ENCODE measurements at places on chromosomes 4 and X.

- DNase-seq: no peak
Measured at GRCh38 chrX:101208152-101208905, 11.3 kb upstream of the DRP2 start.

- no peak for DNase-seq
Measured at GRCh38 chr4:80204433-80205011, 7.2 kb downstream of the PRDM8 start.

GRCh38 chrX:123075947-123076561, 108.0 kb upstream of the GRIA3 start:
- no peak for DNase-seq

- no peak for DNase-seq
Measured at GRCh38 chr4:5361968-5362367, 310.7 kb downstream of the STK32B start.

DNA sequence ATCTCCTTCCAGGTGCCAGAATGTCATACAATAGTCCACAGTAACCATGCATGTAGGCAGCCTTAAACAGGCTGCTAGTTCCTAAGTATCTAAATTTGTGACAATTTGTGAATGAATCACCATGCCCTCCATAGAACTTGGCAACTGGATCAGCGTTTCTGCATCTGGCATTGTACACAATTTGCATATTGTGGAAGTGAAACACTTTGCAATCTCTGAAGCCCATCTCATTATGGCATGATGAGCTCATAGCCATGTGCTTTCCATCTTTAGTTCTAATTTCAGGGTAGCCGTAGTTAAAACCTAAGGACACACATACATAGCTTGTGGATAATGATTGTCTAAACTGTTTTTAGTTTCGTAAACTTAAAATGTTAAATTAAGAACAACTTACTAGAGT, 573.6 kb downstream of the PPP4R3C start:
- DNase-seq: no peak

DNA sequence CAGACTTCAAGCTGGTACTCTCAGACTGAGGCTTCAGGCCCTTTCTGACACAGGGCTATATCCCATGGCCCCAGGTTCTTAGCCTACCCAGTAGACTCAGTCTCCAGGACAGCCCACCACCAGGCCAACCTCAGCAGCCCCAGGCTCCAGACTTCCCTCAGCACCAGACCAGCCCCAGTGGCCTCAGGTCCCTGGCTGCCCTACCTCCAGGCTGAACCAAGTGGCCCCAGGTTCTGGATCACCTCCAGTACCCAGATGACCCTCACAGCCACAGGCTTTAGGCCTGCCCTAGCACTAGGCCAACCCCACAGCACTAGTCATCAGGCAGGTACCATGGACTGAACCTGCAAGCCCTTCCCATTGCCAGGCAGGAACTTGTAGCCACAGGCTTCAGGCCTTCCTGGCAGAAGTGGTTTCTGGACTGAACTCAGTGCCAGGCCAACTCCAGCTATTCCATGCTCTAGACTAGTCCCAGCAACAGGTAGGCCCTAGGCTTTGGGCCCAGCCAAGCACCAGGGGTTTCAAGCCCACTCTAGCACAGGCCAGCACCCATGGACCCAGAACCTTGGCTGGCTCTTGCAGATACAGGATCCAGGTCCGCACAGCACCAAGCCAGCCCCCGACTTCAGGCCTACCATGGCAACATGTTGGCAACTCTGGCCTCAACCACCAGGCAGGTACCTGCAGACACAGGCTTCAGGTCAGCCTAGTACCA, 45.7 kb upstream of the MAGED4 start:
- no peak for DNase-seq

DNA sequence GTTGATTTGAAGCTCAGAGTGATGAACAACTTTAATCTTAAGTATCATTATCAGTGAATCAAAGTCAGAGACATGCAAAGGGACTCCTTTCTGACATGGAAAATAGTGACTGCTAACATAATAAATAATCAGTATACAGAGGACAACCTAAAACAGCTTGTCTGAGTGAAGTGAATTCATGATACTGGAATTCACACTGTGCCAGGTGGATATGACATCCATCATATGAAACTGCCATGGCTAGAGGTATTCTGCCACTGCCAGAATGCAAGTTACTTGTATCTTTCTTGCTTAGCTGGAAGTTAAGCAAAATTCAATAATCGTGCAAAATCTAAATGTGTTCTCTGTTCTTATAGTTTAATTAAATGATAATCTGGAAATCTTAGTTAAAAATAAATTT, 429.0 kb downstream of the CFAP47 start:
- no peak for DNase-seq

GRCh38 chr4:10589799-10590198, 94.8 kb downstream of the CLNK start:
- DNase-seq: no peak

GRCh38 chr4:6892190-6892908, 17.3 kb upstream of the TBC1D14 start:
- DNase-seq: no peak

DNA sequence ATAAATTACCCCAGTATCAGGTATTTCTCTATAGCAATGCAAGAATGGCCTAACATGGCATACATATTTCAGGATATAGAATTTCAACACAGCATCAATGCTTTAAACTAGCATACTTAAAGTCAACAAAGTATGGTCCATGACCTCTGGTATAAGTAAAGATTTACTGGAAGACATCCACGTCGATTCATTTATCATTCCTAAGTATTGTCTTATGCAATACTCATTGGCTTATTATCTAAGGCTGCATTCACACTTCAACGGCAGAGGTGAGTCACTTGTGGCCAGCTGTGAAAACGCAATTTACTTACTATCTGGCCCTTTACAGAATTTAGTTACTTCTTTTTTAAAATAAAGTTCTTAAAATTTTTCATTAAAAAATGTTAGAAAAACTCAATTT, 42.6 kb downstream of the ADGRA3 start:
- DNase-seq: no peak

DNA sequence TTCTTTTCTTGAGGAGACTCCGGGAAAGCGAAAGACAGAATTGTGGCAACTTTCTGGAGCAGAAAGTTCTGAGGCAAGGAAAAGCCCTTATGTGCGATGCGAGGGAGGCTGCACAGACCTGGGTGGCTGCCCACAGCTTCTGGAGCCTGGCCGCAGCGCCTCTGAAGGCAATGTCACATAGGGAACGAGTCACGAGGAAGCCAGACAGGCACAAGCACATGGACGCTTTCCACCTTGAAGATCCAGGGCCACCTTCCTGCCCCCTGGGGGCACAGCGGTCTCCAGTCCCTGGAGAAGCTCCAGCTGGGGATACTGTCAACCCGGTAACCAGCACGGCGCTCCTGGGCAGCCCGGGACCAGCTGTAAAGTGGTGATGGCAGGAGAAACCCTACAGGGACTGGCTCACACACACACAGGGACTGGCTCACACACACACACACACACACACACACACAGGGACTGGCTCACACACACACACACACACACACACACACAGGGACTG, 69.8 kb downstream of the MTNR1A start:
- no peak for DNase-seq

GRCh38 chrX:20221902-20222301, 44.8 kb downstream of the RPS6KA3 start:
- DNase-seq: no peak

- no peak for DNase-seq
Measured at GRCh38 chrX:21933077-21933476, 7.4 kb upstream of the SMS start.

- no peak for DNase-seq
Measured at GRCh38 chrX:107970073-107970472, 12.1 kb downstream of the TEX13B start.

DNA sequence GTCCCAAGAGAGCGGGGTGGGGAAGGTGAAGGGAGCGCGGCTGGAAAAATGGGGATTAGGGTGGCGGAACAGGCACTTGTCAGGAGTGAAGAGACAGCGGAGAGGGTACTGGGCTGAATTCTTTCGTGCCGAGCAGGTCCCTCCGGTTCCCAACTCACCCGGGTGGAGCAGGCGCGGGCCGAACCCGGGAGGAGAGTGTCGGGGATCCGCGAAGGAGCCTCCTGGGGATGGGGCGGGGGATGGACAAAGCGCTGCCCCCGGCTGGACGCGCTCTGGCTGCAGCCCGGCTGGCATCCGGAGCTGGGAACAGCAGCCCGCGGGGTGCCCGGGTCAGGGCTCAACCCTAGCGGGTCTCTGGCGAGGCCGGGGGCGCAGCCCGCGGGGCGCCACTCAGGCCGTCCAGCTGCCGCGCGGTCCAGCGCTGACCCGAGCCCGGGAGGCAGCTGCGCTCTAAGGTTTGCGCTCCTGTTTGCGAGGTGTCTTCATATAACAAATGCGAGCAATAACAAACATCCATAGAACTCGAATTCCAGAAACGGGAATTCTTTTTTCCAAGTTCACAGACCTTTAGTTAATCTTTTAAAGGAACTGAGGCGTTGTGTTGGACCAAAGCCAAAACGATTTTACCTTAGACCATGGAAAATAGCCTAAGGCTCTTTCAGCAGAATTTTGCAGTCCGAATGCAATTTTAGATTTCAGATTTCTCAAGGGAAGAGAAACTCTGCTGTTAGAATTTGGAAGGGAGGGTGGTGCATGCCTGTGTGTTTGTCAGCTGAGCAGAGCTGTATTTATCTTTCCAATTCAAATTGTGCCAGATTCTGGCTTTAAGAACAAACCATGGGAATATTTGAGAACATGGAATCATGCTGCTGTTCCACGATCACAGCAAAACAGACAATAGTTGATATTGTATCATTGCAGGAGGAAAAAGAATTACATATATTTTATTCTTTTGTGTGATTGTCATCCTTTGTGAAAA, 744 bp downstream of the NPY5R start:
- no peak for DNase-seq

DNA sequence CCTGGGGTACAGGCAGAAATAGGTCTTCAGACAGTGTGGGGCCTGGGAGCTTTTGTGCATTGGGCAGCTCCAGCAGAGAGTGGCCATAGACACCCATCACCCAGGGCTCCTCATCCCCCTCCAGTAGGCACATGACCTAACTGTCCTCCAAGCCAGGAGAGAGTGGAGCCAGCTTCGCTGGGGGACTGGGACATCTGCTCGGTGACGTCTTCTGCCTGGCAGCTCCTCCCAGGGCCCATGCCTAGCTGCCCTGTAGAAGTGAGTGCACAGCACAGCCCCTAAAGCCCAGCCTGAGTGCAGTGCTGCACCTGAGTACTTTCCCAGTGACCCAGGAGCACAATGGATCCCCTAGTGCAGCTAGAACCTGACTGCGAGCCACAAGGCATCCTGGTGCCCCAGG, 279.7 kb upstream of the SLC7A11 start:
- DNase-seq: no peak

DNA sequence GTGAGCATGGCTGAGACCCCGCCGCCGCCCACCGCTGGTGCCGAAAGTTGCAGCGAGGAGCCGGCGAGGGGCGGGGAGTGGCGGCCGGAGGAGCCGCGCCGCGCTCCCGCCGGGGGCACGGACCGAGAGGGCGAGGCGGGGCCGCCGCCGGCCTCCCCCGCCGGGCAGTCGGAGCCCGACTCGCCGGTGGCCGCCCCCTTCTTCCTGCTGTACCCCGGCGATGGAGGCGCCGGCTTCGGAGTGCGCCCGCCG, 16.5 kb downstream of the UTP3 start:
- DNase-seq: no peak

GRCh38 chr4:17557880-17558279, 19.1 kb upstream of the LAP3 start:
- no peak for DNase-seq

GRCh38 chrX:140123446-140123845, 158.1 kb upstream of the CXorf66 start:
- no peak for DNase-seq

- DNase-seq: no peak
Measured at GRCh38 chr4:138263247-138263816, 21.2 kb upstream of the SLC7A11 start.

DNA sequence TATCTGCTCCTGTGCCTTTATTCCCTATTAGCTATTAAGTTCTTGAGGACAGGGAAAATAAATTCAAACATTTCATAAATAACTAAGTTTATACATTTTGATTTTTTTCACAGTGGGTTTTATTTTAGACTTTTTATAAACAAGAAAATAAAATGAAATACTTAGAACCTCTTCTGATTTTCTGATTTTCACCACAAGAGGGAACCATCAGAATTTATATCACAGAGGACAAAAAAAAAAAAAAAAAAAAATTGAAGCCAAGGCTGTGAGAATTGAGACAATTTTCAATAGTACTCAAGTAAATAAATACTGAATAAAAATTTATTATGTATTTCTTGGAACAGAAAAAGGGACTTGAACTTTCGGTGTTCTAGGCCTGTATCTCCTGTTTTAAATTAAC, 288.1 kb downstream of the SH3BGRL start:
- DNase-seq: no peak

DNA sequence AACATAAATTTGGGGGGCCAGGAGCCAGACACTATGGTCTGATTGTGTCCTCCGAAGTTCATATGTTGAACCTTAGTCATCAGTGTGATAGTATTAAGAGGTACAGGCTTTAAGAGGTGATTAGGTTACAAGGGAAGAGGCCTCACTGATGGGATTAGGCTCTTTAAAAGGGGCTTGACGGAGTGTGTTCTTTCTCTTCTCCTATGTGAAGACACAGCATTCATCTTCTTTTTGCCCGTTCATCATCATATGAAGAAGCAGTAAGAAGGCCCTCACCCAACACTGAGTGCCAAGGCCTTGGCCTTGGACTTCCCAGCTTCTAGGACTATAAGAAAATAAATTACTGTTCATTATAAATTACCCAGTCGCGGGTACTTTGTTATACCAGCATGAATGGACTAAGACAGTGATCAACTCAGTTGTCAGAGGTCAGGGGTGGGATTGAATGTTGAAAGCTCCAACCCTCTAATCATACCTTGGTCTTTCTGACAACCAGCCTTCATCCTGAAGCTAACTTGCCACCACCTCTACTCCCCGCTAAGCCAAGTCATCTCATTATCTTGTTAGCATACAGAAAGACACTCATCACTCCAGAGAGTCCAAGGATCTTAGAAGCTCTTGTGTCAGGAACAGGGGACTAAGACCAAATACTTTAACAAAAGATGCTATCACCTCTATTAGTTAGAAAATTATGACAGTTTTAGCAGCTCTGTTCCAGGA, 543.4 kb upstream of the DIPK2B start:
- DNase-seq: no peak

Data from activated T-helper 9 cell treated with anti-CD3 and anti-CD28 coated beads, Interleukin-2, amount 50 U/mL, for 16 hours (primary cell).